Stimulated activated CD4-positive, alpha-beta T cell treated with anti-CD3 and anti-CD28 coated beads, Interleukin-4, amount 100 ng/mL, for 24 hours (primary cell): ENCODE measurements at places on chromosomes 2 and 18.

- DNase-seq = no peak
Measured at GRCh38 chr2:170846314-170846713, 29.6 kb downstream of the GAD1 start.

- DNase-seq = no peak
Measured at GRCh38 chr2:98656800-98657199, 48.4 kb downstream of the UNC50 start.

DNA sequence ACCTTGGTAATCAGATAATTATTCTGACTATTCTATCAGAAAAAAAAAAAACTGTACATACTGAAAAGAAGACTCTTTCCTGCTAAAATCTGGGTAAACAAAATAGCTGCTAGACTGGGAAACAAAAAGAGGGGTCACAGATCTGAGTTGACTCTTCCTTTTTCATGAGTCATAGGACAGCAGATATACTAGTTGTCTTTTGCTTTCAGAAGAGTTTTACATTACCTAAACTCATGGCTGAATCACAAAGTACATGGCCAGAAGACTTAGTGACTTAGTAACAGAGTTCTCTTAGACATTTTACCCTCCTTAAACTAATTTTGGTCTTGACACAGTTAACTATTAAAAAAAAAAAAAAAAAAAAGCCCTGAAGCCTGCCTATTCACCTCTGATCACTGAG is 834.0 kb upstream of the FSHR start:
- no peak for DNase-seq

DNA sequence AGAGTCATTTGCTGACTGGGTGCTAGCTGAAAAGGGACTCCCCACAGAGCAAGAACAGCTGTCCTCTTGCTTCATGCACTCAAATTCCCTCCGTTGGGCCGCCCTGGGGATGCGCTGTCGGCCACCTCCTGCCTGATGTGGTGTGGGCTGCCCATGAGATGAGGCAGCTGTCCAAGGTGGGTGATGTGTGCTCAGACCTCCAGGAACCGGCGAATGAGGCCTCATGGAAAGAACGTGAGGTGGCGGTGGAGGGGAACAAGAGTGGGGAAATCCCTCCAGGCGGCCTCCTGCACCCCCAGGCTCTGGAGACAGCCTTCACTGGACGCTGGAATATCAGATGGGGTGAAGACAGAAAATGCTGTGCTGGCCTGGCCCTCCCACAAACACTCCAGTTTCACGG is 79.8 kb downstream of the LONRF2 start:
- DNase-seq = no peak

- DNase-seq = no peak
Measured at GRCh38 chr2:175475130-175475529, 293.6 kb upstream of the ATP5MC3 start.

GRCh38 chr2:217994776-217995274 is 8.0 kb downstream of the TNS1 start:
- DNase-seq = no peak

DNA sequence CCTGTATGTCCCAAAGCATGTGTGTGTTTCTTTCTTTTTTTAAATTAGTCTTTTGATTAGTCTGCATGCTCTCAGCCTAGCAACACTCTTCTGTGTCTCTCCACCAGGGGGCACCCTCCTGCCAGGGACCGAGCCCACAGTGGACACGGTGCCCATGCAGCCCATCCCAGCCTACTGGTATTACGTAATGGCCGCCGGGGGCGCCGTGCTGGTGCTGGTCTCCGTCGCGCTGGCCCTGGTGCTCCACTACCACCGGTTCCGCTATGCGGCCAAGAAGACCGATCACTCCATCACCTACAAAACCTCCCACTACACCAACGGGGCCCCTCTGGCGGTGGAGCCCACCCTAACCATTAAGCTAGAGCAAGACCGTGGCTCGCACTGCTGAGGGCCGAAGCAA is 93.8 kb downstream of the NRP2 start:
- peak; percentile 7 for DNase-seq

DNA sequence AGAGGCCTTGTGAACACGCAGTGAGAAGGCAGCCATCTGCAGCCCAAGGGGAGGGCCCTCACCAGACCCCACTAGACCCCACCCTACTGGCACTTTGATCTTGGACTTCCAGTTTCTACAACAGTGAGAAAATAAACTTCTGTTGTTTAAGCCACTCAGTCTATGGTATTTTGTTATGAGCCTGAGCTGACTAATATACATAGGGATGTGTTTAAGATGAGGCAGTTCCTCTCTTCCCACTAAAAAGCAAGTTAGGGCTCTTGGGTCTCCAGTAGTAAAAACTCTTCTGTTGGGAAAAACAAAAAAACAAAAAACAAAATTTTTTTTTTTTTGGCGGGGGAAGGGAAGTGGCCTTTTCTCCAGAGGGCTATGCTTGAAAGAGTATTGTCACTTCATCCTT is 233.2 kb upstream of the SMAD7 start:
- DNase-seq = no peak

GRCh38 chr18:33556846-33557245 is 21.2 kb upstream of the ASXL3 start:
- DNase-seq = no peak

GRCh38 chr2:190303647-190304046 is 16.0 kb downstream of the HIBCH start:
- DNase-seq = no peak

DNA sequence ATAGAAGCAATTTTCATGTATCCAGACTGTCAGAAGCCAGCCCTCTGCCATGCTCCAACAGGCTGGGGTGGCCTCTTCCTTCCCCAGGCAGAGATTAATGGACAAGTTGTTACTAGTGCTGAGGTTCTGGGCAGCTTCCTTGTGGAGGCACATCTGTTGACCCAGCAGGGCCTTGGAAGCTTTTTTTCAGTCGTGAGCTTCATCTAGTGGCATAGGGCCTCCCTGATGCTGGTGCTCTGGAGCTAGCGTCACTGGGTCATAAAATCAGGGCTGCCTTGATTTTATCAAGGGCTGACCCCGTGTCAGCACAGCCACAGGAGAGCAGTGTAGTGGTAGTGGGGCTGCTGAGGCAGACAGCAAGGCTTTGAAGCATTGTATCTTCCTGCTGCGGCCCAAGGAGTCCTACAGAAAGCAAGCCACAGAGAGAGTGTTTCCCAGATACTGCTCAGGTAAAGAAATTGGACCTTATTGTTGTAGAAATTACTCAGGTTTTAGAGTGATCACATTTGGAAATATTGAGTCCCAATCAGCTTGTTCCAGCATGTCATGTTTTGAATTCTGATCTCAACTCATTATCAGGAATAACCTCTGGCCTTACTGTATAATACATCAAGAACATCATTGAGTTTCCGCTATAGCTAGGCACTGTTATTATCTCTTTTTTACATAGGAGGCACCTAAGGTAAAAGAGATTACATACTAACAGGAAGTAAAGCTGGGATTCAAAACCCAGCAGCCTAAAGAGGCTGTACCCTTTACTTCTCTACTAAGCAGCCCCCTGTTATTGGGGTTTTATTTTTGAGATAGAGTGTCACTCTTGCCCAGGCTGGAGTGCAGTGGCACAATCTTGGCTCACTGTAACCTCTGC is 92.3 kb upstream of the ALPP start:
- DNase-seq = no peak

DNA sequence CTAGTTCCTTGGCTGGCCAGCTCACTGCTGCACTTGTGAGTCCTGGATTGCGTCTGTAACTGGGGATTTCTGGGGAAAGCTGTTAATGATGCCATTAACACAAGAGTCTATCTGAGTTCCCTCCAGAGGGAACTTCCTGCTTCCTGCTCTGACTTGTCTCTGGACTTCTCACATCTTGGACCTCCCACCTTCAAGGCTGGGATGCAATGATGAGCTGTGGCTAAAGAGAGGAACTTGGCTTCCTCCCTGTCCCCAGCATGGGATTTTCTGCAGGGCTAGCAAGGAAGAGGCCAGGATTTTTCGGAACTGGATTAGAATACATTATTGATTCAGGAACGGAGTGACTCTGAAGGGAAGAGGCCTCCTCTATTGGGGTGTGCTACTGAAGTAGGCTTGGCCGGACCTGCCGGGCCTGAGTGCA is 155.5 kb downstream of the CLIP4 start:
- DNase-seq = no peak

- DNase-seq = no peak
Measured at GRCh38 chr2:239818086-239818485, 207.1 kb downstream of the NDUFA10 start.

DNA sequence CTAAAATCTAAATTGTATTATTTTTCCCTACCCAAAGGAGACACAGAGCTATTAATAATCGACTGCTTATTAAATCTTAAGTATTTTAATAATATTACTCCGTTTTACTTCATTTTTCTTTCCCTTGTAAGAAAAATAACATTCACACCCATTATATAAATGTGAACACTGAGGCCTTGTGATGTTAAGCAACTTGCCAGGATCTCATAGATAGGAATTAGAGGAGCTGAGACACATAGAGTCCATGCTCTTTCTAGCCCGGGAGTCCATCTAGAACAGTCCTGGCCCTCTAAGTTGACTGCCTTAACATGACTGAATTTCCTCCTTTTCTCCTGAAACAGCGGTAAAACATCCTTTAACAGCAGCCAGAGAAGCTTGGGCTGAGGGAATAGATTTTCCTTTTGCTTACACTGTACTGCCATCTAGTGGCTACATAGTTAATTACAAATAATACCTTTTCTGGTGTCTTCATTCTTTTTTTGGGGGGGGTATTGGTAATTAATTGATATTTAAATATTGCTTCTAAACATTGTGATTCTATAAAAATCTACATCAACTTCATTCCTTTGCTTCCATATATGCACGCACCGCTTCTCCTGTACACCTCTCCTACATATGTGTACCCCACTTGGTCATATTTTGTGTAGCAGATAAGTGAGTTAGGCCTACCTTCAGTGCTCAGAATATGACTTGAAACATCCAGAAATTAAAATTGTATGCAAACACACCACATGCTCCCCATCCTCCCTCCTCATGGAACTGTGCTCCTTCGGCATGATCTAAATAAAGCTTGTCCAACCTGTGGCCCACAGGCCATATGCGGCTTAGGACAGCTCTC is 125.8 kb upstream of the HNMT start:
- no peak for DNase-seq

GRCh38 chr2:170973225-170973491 is 44.1 kb downstream of the GORASP2 start:
- DNase-seq = no peak

DNA sequence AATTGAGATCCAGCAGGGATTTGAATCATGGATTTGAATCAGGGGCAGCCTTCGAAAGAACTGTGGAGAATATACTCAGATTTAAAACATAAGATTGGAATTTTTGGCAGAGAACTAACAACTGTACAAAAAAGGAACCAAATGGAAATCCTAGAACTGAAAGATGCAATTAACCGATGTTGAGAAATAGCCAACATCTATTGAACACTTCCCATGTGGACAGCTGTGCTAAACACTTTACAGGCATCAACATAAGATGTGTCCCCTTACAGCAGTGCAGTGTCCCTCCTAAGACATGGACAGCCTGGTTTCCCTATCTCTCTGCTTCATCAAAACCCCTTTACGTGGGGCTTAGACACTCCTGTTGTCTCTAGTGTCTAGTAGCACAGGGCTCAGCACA is 3.7 kb upstream of the IL1RN start:
- no peak for DNase-seq

DNA sequence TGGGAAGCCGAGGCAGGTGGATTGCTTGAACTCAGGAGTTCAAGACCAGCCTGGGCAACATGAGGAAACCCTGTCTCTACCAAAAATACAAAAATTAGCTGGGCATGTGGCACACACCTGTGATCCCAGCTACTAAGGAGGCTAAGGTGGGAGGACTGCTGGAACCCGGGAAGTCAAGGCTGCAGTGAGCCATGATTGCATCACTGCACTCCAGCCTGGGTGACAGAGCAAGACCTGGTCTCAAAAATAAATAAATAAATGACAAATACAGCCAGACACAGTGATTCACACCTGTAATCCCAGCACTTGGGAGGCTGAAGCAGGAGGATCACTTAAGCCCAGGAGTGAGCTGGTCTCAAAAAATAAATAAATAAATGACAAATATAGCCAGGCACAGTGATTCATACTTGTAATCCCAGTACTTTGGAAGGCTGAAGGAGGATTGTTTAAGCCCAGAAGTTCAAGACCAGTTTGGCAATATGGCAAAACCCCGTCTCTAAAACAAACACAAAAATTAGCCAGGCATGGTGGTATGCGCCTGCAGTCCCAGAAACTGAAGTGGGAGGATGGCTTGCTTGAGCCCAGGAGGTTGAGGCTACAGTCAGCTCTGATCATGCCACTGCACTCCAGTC is 6.2 kb downstream of the KANSL3 start:
- DNase-seq = no peak

GRCh38 chr2:58334414-58334813 is 93.3 kb upstream of the FANCL start:
- DNase-seq = no peak

DNA sequence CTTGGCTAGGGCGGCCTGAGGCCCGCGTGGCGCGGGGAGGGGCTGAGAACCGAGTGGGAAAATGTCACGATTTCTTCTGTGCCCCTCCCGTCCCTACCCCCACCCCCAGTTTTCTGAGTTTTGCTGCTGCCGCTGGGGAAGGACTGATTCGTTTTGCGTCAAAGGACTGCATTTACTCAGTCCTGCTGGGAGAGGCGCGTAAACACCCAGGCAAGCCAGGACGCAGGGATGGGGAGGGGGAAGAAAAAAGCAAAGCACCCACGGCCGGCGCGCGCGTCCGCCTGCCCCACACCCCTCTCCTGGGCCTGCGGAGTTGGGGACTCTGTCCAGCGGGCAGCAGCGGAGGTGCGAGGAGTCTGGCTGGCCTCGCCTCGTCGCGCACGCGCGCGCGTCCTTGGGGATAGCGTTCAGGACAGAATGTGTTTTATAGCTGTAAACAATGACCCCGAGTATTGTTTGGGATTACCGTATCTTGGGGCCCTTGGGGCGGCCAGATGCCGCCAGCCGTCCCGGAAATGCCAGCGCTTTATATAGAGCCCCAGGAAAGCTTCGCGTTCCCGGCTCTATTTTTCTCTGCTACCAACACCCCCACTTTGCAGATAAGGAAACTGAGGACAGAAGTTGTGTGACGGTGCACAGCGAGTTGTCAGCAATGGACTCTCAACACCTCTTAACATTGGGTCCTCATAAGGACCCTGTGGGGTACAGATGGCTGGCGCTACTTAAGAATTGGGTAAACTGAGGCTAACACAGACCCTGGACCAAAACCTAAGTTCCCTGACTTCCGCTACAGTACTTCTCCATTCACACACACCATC is 1.7 kb upstream of the FOSL2 start:
- DNase-seq = no peak

DNA sequence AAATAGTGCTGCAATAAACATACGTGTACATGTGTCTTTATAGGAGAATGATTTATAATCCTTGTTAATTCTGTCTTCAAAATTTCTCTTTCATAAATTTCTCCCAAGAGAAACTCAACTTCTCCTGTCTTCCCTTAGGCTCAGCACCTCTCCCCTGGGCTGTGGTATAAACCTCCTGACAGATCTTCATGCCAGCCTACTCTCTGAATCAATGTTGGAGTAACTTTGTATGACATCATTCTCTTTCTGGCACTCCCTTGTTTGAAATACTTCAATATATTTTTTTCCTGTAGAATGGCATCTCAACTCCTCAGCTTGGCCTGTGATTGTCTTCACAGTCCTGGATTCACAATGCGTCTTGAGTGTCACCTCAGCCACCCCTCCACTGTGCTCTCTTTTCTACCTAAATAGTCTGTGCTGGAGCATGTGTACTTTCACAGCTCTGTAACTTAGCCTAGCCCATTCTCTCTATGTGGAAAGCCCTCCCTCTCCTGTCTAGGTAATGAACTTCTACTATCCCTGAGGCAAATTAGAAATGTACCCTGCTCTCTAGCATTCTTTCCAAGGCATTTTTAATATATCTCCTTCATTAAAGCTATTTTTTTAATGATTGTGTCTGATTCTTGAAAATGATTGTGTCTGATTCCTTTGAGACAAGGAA is 649.9 kb upstream of the FANCL start:
- DNase-seq = no peak

GRCh38 chr18:55539240-55539639 is 48.8 kb downstream of the TCF4 start:
- DNase-seq = no peak
